ENCODE measurements at places on chromosomes 7 and 10. TPM values are rescaled to one million over a fixed set of nuclear protein-coding genes. Genes with fewer than 3 reads are reported as not detected.
A peak's percentile ranks its signal among the peaks of the same experiment; 100 is the strongest.

Gene SLC26A5
- not detected for total RNA-seq

GRCh38 chr10:62437696-62438095 lies 63.5 kb downstream of the ZNF365 start:
- H3K36me3 ChIP-seq: no peaks in the 10 kb centered on the region
- no peaks in the 10 kb centered on the region for H3K27me3 ChIP-seq
- H3K4me3 ChIP-seq: no peak overlapping the region

- no peaks in the 10 kb centered on the region for H3K36me3 ChIP-seq
- no peak for DNase-seq
- H3K4me1 ChIP-seq: no peaks in the 10 kb centered on the region
- no peak overlapping the region for H3K27ac ChIP-seq
- no peak overlapping the region for H3K4me3 ChIP-seq
Measured at GRCh38 chr10:63651864-63652263, 130.7 kb downstream of the REEP3 start.

DNA sequence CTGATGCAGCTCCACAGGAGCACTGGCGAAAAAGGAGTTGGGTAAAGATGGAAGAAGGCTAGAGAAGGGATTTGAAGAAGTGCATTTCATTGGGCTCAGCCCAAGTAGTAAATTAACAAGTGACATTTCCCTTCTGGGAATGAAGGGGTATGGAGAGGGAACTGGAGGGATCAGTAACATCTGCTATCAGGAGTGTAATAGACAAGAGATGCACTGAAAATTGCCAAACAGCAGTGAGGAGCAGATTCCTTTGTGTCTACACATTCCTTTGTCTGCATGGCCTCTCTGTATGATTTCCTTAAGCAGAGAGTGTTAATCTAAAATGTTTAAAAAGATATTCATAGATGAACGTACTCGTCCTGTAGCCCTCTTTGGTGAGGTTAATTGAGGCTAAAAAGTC lies 148.2 kb upstream of the FERD3L start:
- no peaks in the 10 kb centered on the region for H3K36me3 ChIP-seq
- no peak for DNase-seq
- no peak overlapping the region for H3K4me3 ChIP-seq

Gene FAM241B
- total RNA-seq: 13.0 TPM

Gene VAX1
- total RNA-seq: not detected

Gene MYL10
- total RNA-seq: not detected

GRCh38 chr10:67884842-67885670 lies 600 bp downstream of the SIRT1 start:
- H3K36me3 ChIP-seq: peaks cover 32% of the 10 kb centered on the region
- no peaks in the 10 kb centered on the region for H3K27me3 ChIP-seq
- peak; percentile 87 for DNase-seq
- peaks cover 17% of the 10 kb centered on the region for H3K4me1 ChIP-seq
- H3K4me3 ChIP-seq: peak overlapping the region; percentile 70

DNA sequence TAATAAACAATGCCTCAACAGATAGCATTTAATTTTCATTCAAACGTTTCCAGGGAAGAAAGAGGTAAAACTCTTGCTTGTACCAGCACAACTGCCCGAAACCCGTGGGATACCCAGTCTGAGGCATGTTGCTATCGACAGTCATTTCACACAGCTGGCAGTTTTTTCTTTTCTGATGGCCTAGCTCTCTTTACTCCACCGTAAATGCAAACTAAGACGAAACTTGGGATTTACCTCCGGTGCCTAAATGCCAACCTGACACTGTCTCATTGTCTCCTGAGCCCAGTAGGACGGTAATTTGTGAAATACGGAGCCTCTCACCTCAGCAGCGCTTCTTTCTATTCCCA lies 143.5 kb downstream of the PRPF18 start:
- H3K4me3 ChIP-seq: no peak overlapping the region
- H3K36me3 ChIP-seq: no peaks in the 10 kb centered on the region
- no peaks in the 10 kb centered on the region for H3K27me3 ChIP-seq
